NCI-H524 treated with DMSO at 0.1 percent for 48 hours (cell line): ENCODE measurements at places on chromosomes 2 and 18.

DNA sequence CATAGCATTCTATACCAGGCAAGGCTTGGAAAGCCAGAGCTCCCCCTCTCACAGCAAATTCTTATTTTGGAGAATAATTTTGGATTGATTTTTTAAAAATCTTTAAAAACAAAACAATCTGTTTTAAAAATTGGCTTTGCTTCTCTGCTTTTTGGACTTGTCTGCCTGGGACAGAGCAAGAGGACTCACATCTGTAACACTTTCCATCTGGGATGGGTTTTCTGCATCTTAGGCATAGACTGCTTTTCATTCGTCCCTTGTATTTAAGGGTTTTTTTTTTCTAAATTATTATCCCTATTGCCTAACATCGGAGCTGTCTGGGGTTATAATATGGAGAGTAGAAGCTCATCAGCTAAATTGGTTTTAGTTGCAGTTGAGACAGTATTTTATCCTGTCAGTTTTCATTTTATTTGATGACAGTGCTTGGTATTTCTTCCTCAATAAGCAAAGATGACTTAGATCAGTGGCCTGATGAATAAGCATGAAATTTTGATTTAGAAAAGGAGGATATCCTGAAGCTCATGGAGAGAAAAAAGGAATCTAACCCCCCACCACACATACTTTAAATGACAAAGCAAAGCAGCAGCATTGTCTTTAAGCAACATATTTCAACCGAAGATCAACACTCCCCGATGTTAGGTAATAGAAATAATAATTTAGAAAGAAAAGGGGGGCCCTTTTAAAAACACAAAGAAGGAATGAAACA, 2.3 kb upstream of the FZD7 start:
- DNase-seq = no peak

GRCh38 chr2:109175350-109175678, 46.3 kb downstream of the SH3RF3 start:
- DNase-seq = no peak

GRCh38 chr2:160306985-160307384, 106.9 kb upstream of the ITGB6 start:
- DNase-seq = no peak

- no peak for DNase-seq
Measured at GRCh38 chr2:186561467-186562208, 28.2 kb upstream of the ITGAV start.
